NCI-H748 treated with DMSO at 0.1 percent for 48 hours (cell line): ENCODE measurements at places on chromosomes 1 and 21.

- DNase-seq: no peak
These were observed 133.4 kb downstream of the LHX4 start for GRCh38 chr1:180363246-180363995.

DNA sequence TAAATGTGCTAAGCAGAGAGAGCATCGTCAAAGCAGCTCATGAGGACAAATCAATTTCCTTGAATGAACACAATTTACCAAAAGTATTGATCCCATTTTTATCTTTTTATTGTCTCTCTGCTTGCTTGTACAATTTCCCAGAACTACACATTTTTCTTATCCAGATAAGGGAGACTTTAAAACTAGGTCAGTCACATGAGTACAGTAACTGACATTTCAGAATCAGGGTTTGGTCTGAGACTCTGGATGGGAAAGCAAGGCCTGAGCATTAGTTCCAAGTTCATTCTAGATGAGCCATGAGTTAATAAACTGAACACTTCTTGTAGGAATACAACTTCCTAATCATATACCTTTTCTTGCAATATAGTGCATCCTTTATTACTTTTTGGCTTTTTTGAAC is 11.5 kb upstream of the DENND2D start:
- DNase-seq: no peak

DNA sequence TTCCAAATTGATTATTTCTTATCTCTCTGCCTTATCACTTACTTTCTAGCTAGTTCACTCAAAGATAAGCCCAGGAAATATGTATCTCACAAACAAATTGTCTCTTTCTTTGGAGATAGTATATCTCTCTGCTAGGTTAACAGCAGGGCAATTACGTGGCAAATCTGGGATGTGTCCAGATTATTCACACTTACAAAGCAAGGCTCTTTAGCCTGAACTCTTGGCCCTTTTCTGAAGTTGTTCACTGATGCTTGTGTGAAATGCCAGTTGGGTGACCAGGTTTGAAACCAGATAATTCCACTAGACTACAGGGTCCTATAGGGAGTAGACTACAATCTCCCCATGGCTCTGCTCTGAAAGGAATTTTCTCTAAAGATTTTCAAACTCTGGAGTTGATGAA is 30.8 kb upstream of the FAM78B start:
- DNase-seq: no peak

- DNase-seq: no peak
These were observed 73.6 kb upstream of the ZRANB2 start for GRCh38 chr1:71154429-71154828.

DNA sequence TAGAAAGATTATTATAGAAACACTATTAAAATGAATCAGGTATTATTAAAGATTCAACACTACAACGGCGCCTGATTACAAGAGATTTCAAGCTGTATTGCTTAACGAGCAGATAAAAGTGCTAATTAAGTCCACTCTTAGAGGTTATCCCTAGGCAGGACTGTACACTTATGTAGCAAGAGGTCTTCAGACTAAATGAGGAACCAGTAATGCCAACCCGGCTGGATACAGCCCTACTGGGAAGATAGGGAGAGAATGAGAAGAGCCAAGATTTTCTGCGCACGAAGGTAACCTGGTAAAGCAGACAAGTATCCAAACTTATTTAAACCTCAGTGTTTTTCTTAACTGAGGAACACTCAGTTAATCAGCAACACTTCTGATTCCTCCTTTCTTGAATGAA is 115.7 kb upstream of the HIVEP3 start:
- no peak for DNase-seq

DNA sequence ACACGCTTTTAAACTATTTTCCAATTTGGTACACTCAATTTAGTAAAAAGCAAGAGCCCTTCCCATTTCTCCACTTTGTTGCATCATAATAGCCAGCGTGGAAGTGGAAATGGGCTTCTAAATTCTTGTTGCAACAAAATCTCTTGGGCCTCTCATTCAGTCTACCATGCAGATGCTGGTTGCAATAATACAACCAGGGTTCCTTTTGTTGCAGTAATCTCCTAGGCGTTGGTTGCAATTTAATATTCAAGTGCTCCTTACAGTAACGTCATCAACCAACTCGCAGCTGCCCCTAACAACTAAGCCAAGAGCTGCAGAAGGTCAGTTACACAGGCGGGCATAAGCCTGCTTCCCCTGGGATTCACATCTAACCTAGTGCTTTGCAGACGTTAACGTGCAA is 2.7 kb upstream of the HDGF start:
- DNase-seq: no peak

GRCh38 chr1:150152772-150153456 is 3.2 kb downstream of the PLEKHO1 start:
- DNase-seq: no peak

- DNase-seq: no peak
These were observed 4.6 kb downstream of the NENF start for GRCh38 chr1:212437179-212437798.

- no peak for DNase-seq
These were observed 972.2 kb downstream of the TTLL7 start for GRCh38 chr1:83026745-83027144.

DNA sequence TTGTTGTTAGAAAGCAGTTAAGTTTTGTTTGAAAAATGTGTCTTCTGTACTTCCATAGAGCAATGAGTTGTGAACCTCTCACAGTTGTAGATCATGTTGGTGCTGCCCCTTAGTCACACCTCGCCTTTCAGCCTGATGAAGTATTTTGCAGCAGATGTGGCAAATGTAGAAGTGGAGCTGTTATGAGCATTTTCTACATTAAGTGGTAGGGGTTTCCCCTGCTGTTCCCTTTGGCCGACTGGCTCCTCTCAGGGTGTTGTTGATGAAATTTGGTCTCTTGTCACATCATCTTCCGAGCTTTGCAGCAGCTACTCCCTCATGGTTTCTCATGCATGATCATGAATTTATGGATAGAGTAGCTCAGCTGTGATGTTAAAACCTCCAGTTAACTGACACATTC is 33.6 kb upstream of the DENND1B start:
- DNase-seq: no peak
